ENCODE measurements at places on chromosomes 13 and 19.

GRCh38 chr13:54980651-54981050 is 1952.0 kb downstream of the OLFM4 start:
- no peak for DNase-seq

DNA sequence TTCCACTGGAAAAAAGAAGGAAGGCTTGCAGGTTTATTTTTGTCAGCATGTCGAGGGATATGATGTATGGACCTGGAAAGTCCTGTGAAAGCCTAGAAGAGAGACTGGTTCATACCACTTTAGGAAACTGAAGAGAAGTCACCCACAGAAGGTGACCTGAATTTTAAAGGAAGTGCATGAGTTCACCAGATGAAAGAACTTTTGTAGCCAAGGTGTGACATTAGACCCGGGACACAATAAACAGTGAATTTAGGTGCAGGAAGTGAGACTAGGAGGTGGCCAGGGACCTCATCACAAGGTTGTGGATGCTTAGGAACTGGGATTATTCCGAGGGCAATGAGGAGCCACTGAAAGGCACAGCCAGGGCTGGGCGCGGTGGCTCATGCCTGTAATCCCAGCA is 79.1 kb downstream of the ZNF429 start:
- no peak for DNase-seq

- DNase-seq = no peak
Observed at GRCh38 chr19:38337360-38337653, 1.7 kb downstream of the CATSPERG start.

DNA sequence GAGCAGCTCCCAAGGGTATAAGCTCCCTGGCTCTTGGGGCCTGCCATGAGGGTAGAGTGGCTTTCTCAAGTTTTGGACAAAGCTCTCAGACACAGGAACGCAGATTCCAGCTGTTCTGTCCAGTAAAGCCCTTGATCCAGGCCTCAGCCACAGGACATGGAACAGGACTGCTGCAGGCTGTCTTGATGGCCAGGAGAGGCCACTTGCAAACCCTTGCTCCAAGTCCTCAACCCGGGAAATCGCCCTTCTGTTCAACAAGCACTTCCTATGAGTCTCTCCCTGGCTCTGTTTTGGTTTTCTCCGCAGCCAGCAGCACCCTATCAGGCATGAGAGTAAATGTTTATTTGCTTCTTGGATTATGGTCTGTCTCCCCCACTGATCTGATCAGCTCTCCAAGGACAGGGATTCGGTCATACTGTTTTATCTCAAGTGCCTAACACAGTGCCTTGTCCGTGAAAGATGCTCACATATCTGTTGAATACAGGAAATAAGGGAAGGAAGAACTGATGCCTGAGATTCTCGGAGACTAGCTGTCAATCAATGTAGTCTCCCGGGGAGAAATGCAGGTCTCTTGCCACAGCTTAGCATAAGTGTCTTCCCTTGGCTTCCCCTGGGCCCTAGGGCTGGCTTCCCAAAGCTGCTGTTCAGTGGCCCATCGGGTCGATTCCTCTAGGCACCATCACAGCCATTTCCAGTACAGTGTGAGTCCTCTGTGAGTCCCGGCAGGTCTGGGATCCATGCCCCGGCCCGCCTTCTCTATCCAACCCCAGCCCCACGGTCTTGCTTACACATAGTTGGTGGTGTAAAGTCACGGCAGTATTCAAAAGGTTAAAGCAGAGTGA is 90.8 kb downstream of the TSHZ3 start:
- no peak for DNase-seq

DNA sequence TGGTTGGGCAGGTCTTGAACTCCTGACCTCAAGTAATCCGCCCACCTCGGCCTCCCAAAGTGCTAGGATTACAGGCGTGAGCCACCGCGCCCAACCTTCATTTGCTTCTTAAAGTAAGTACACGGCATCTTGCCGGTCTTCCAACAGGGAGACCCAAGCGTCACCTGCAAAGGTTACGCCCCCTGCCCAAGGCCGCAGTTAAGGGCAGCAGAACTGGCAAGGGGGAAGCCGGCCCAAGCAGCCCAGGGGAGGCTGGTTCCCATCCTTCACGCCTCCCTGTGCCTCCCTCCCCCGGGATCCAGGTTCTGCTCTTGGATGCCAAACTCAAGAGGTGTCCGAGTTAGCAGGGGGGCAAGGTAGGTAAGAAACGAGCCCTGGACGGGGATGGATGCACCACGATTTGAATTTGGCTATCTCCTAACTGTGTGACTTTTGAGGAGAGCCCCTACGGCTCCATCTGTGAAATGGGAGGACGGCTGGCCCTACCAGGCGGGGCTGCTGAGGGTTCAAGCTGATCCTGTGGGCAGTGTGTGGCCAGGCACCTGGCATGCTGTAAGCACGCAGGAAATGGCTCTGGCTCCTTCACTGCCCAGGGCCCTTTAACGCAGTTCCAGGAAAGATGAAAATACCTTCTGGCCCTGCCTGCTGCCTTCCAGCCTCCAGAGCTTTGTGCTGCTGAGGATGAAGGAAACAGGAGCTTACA is 9.0 kb downstream of the RFX1 start:
- DNase-seq = no peak

DNA sequence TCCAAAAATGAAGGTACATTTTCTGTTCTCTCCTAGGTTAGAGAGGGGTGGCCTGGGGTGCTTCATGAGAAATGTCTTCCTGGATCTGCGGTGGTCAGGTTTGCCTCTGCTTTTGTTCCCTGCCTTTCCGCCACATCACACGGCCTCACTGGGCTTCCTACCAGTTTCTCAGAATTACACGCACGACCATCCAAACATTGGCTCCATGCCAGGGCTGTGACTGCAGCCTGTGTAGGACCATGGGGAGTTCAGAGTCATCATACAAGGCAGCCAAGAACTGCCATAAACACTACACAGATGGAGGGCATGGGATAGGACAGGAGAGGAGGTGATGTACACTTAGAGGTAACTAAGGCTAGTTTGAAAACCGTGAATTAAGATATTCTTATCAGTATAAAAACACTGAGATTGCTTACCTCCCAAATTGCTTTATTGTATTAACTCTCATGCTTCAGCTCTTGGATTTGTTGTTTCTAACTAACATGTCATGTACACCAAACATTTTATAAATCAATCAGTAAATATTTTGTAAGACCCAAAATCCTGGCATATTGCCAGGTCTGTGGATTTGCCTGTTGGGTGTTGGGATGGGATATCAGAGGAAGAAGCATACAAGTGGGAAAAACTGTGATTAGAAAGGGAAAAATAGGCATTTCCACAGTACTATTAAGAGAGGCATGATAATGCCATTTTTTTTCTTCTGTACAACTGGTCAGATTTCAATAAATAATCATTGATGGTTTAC is 45.2 kb downstream of the CDADC1 start:
- DNase-seq = no peak

DNA sequence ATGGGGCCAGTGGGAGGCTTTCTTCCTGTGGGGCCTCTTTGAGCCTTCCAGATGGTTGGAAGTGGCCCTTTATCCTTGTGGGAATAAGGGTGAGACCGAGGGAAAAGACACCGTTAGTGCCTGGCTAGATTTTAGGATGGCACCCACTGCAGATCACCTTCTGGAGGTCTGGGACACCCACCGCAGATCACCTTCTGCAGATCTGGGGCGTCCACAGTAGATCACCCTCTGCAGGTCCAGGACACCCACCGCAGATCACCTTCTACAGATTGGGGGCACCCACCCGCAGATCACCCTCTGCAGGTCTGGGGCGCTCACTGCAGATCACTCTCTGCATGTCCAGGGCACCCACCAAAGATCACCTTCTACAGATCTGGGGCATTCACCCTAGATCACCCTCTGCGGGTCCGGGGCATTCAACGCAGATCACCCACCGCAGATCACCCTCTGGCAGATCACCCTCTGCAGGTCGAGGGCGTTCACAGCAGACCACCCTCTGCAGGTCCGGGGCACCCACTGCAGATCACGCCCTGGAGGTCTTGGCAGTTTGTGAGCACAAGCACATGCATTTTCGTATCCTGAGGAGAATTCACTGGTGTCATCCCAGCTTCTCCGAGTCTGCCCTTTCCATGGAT is 153.4 kb upstream of the TSHZ3 start:
- no peak for DNase-seq

DNA sequence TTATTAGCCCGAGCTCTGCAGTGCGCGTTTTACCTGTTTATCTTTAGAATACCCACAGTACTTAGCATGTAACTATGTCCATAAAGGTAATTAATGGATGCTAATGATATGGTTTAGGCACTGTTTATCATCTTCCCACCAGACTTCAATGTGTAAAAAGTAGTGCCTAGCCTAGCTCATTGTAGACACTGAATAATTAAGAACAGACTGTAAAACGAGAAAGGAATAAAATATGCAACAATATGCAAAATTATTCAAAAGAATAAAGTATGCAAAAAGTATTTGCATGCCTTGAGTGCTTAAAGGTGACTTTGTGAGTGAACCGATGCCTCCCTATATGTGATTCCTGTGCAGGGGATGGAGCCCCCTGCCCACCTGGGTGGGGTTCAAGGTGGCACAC is 35.7 kb upstream of the RNF113B start:
- no peak for DNase-seq

- DNase-seq = no peak
Observed at GRCh38 chr19:35419046-35419445, 29.0 kb upstream of the FFAR2 start.

- DNase-seq = no peak
Observed at GRCh38 chr13:31321457-31321856, 121.7 kb downstream of the B3GLCT start.

GRCh38 chr19:54478677-54479266 is 5.7 kb upstream of the CDC42EP5 start:
- DNase-seq = no peak

GRCh38 chr19:6723738-6724137 is 3.3 kb upstream of the C3 start:
- no peak for DNase-seq

DNA sequence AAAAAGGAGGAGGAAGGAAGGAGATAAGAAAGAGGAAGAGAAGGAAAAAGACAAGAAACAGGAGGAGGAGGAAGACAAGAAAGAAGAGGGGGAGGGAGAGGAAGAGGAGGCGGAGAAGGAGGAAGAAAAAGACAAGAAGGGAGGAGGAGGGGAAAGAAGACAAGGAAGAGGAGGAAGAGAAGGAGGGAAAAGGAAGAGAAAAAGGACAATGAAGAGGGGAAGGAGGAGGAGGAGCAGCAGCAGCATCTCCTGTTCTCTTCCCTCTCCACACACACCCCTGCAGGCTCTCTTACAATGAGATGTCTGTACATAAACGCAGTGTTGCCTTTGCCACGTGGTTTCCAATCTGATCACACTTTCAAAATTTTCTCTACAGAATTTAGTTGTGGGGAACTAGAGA is 66.6 kb downstream of the RUBCNL start:
- no peak for DNase-seq

DNA sequence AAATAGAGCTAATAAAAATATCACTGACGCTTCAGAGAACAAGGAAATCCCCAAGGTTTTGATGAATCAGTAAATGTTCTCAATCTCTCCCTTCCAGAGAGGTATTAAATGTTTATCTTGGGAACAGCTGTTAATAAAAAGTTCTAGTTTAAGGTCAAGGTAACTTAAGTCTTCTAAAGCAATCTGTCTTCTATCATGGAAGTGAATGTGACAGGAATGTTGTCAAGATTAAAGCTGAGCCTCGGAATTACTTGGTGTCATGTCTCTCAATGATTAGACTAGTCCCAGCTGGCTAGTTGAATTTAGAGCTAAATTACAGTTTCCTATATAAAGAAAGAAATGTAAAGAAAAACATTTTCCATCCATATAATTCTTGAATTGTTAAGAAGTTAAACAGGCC is 23.4 kb downstream of the ESD start:
- no peak for DNase-seq

- no peak for DNase-seq
Observed at GRCh38 chr19:3642987-3643673, 16.5 kb upstream of the CACTIN start.

- no peak for DNase-seq
Observed at GRCh38 chr19:43306097-43306496, 36.8 kb upstream of the PSG9 start.

DNA sequence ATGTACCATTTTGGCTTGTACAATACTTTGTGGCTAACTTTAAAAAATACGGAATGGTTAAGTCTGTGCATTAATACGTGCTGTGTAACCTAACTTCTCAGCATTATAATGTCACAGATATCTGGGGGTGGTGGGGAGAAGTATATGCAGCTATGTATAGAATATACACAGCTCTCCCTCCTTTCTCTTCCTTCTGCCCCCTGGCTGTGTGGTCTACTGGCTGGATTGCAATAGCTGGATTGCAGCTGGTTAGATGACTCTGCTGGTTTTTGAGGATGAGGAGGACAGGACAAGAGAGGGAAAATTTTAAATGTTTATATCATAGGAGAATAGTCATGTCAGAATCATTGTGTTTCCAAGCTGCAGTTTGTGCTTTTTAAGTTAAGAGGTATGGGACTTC is 9.7 kb downstream of the RNASEH2B start:
- DNase-seq = no peak

DNA sequence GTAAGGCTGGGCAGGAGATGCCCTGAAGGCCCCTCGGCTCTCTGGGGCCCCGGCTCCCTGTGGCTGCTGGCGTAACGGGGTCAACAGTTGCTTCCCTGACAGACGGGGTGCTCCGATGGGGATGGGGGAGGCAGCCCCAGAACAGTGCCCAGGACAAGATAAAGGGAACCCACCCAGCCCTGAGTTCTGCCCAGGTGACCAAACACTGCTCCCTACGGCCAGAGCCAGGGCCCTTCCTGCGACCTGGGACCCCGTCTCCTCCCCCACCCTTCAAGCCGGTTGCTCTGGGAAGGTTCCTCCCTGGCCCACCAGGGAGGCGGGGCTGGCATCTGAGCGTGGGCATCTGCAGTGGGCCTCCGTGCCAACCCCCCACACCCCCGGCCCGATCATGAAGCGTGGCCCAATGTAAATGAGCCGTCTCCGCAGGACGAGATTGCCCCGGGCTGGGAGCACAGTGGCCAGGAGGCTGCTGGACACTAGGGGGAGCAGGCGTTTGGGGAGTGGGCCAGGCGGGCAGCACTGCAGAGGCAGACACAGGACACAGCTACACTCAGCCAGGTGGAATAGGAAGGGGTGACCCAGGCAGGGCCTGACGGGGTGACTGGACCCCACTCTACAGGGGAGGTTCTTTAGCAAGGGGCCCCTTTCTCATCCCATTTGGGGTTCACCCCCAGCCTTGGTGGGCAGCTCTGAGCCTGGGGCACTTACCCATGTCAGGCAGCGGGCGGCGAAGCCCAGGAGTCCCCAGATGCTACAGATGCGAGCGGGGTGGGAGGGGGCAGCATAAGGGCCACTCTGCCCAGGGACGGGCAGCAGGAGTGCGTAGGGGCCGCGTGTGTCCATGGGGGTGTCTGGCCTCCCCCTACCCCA is 1.2 kb upstream of the NKPD1 start:
- DNase-seq = no peak

- no peak for DNase-seq
Observed at GRCh38 chr19:10920781-10921180, 7.7 kb downstream of the YIPF2 start.

GRCh38 chr19:8244442-8244841 is 35.3 kb downstream of the CERS4 start:
- no peak for DNase-seq

GRCh38 chr13:31731921-31732320 is 7.4 kb upstream of the RXFP2 start:
- no peak for DNase-seq

DNA sequence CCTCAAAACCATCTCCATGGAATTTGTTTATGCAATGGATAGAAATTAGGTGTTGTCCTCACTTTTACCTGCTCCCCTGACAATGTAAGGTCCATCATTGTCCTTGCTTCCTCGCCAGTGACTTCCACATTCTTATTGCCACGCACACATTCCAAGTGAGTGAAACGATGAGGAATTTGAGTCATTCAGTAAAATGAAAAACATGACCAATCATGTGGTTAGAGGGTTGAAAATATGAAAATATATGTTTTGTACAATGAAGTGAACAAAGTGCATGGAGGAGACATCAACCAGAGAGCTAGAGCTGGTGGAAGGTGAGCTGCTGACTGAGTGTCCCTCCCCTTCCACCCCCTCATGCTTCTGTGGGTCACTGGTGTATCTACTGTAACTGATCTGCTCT is 91.7 kb downstream of the ATP8A2 start:
- DNase-seq = no peak
